Stimulated activated CD8-positive, alpha-beta memory T cell treated with anti-CD3 and anti-CD28 coated beads, Interleukin-4, amount 100 ng/mL, for 48 hours (primary cell): ENCODE measurements at places on chromosomes 1 and 21.

GRCh38 chr1:89708751-89709375 is 75.9 kb downstream of the LRRC8C start:
- DNase-seq, result no peak

DNA sequence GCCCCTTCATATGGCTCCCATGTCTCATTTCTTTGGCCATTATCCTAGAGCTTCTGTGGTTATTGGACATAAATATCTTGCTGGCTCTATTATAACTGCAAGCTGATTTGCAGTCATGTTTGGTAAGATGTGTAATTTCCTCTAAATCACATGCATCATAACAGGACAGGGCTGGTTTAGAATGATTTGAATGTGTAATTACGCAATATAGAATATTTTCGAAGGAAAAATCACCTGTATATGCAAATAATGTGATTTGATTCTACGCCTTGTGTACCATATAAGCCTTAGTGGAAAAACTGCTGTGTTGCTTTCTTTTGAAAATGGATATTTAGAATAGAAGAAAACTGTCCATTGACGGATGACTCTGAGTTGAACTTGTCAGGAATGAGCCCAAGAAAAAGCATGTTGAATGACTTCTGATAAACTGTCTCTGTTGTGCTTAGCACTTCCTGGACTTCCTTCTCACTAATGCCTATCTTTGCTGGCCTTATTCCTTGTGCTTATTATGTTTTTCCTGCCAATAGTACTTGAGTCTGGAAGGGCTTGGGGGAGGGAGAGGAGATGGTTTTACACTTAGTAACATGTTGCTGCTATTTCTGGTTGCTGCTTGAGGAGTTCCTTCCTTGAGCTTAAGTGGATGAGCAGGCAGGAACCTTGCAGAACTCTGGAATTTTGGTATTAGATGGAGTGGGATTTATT is 6.5 kb downstream of the CACHD1 start:
- DNase-seq, result no peak

GRCh38 chr1:70847013-70847412 is 200.6 kb downstream of the PTGER3 start:
- no peak for DNase-seq

GRCh38 chr1:167713330-167714081 is 8.3 kb upstream of the MPZL1 start:
- peak; percentile 41 for DNase-seq

- no peak for DNase-seq
Measured at GRCh38 chr1:230913496-230913895, 45.2 kb upstream of the C1orf198 start.

- no peak for DNase-seq
Measured at GRCh38 chr1:212077028-212077427, 41.5 kb downstream of the DTL start.

- no peak for DNase-seq
Measured at GRCh38 chr1:171257607-171258076, 9.3 kb downstream of the FMO1 start.

DNA sequence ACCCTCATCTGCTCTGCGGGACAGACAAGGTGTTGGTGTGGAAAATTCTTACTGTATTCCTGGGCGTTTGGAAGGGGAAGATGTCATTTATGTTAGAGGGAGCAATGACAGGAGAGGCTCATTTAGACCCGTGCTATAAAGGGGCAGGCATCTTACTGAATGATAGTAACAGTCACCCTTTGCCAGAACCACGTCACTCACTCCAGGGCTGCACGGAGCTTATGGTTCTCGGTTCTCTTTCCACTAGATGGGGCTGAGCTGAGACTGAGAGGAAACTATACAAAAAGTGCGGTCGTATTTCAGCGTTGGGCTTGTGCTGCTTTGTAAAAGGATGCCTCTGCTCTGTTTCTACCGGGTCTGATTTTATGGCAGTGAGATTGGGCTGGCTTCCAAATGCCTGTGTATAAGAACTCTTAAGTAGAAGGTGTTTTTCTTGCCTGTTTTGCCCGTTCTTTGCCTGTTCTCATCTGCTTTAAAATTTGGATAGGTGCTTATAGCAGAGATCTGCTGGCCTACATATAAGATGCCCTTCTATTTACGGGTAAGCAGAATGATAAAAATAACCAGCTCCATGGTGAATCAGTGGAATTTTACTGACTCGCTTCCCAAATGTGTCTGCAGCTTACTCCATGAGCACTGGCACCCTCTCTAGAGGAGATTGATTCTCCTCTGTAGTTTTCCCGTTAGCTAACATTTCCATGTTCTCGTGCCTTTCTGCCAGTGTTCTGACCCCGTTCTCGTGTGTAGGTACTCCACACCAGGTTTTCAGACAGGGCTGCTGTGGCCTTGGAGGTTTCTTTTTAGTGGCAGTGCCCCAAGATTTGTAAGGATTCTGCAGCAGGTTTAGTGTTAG is 55.9 kb downstream of the MRPS6 start:
- DNase-seq, result peak; percentile 76

GRCh38 chr21:41112740-41113692 is 54.9 kb upstream of the BACE2 start:
- no peak for DNase-seq

GRCh38 chr1:46601257-46602007 is 2.6 kb downstream of the MKNK1 start:
- DNase-seq, result no peak

GRCh38 chr1:201447903-201448871 is 20.8 kb downstream of the PHLDA3 start:
- peak; percentile 82 for DNase-seq
